ENCODE measurements at places on chromosomes 16 and 17.

DNA sequence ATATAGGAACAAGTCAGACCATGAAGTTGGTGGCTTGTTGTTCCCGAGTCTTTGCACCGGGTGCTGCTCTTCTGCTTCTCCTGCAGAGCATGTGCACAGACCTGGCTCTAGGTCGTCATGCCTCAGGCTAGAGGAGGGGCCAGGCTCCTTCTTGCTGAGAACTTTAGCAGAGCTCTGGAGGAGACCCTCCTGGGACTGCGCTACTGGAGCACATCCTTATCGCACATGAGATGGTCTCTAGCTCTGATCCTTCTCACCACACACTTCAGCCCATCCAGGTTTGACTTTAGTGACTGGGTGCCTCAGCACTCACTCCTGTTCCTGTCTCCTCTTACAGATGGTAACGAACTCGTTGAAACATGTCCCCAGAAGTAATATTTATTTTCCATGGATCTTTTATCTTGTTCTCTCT lies 14.9 kb downstream of the FOXK2 start:
- no peak for DNase-seq

DNA sequence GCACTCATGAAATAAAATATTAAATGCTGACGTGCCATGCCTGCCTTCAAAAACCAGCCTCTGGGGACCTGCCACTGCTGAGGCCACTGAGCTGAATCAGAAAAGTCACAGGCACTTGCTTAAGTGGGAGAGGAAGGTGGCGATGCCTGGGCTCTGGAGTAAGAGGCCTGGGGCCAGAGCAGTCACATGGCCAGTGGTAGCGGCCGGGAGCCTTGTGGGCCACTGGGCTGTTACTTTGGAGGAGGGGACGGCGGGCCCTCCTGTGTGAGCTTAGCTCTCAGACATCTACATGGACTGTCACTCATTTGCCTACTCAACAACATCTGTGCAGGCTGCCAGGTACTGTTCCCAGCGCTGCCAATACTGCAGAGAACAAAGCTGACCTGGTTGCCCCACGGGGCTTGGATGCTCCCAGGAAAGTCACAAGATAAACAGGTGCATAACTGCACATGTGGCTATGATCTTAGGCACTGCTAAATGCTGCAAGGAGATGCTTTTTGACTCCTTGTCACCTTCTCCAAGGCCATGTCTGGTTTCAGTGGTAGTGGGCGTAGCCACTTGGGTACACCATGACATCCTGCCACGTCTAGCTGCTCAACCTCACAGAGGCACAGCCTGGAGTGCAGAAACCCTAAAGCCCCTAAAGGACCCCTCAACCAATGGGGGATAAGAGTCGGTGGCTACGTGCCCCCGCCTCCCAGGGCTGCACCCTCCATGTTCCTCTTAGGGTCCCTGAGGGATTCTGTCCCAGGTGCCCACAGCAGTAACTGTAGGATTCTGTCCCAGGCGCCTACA lies 11.6 kb downstream of the COTL1 start:
- DNase-seq = no peak

GRCh38 chr17:9529033-9529700 lies 46.5 kb downstream of the STX8 start:
- peak; percentile 57 for DNase-seq

DNA sequence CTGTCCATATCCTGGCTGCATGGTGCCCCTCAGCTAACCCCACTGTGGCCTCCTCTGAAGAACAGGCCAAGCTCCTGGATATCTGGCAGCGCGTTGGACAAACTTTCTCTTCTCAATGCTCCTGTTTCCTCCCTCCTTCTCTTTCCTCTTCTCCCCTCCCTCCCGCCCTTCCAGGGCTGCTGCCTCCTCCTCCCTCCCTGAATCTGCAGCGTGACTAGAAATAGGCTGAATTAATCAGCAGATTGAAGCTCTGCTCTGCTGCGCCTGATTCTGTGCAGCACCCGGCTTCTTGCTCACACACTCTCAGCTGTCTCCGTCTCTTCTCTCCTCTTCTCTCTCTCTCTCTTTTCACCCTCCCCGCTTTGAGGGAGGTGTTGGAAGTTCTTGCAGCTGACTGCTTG lies 19.8 kb downstream of the TMEM94 start:
- peak; percentile 33 for DNase-seq

- DNase-seq = peak; percentile 44
Measured at GRCh38 chr16:54489225-54490111, 202.9 kb upstream of the IRX3 start.

Measured in cardiac fibroblast (primary cell).